Amygdala (tissue), 56 donors: ENCODE measurements at places on chromosomes 11 and 22.
A peak's percentile ranks its signal among the peaks of the same experiment; 100 is the strongest.

GRCh38 chr22:27834364-27835185 is 33.0 kb upstream of the MN1 start:
- DNase-seq: no peak

GRCh38 chr22:36541831-36542411 is 13.0 kb upstream of the EIF3D start:
- DNase-seq: no peak

DNA sequence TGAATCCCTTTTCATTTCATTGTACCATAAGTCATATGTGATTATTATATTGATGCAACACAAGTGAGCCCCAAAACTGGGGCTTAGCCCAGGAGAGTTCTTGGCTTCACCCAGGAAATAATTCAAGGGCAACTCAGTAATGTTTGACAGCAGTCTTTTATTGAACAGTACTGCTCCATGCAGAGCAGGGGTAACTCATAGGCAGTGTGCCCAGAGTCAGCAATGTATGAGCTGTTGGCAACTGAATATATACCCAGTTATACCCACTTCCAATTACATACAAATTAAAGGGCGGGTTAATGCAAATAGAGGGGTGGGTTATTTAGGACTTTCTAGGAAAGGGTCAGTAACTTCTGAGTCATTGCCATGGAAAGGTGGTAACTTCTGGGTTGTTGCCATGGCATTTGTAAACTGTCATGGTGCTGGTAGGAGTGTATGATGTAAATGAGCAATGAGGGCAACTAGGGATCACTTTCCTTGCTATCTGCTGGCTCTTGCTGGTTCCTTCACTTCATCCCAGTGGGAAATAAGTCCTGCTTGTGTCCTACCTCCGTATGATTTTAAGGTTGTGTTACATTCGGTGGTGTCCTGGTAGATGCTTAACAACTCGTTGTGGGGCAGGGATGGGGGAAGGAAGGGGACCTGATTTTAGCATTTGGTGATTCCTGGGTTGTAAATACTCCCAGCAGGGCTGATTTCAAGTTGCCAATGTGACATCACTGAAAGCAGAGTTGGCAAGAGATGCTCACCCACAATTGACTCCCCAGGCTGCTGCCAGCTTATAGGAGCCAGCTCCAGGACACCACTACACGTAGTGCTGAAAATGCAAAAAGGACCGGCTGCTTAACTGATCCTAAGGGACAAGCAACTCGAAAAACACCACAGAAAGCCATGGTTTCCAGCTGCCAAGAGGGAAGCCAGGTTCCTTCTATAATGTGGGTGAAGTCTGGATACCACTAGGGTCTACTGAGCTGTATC is 70.1 kb downstream of the SYT9 start:
- no peak for DNase-seq

GRCh38 chr11:35427071-35427470 is 7.7 kb upstream of the SLC1A2 start:
- no peak for DNase-seq

DNA sequence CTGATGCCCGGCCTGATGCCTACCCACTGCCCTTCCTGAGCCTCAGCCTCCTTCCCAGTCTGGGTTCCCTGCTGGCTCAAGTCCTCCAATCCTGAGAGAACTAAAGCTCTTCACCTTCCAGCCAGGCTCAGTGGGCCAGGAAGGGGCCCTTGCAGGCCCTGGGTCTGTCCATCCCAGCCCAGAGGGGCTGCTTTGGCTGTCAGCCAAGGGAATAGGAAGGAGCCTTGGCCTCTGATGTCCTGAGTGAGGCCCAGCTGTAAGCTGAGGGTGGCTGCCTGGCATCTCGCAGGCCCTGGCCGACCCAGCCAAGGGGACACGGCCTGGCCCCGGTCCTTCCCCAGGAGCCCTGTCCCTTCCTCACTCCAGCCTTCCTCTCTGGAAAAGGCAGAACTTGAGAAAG is 83.4 kb downstream of the DHCR7 start:
- no peak for DNase-seq

DNA sequence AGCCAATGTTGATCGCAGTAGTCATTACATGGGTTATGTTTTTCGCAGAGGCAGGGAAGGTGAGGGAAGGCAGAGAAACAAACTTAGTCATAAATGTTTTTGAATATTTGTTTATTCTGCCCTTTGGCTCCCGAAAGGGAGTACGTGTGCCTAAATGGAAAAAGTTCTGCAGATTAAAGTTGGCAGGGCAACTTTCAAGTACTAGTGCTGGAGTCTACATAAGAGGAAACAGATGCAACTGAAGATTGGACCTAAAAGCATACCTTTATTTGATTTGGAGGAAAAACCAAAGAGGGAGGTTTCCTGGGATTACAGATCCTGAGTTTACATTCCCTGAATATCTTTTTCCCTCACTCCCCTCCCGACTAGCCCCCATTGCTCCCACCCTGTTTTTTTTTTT is 5.7 kb downstream of the HSD17B12 start:
- no peak for DNase-seq

DNA sequence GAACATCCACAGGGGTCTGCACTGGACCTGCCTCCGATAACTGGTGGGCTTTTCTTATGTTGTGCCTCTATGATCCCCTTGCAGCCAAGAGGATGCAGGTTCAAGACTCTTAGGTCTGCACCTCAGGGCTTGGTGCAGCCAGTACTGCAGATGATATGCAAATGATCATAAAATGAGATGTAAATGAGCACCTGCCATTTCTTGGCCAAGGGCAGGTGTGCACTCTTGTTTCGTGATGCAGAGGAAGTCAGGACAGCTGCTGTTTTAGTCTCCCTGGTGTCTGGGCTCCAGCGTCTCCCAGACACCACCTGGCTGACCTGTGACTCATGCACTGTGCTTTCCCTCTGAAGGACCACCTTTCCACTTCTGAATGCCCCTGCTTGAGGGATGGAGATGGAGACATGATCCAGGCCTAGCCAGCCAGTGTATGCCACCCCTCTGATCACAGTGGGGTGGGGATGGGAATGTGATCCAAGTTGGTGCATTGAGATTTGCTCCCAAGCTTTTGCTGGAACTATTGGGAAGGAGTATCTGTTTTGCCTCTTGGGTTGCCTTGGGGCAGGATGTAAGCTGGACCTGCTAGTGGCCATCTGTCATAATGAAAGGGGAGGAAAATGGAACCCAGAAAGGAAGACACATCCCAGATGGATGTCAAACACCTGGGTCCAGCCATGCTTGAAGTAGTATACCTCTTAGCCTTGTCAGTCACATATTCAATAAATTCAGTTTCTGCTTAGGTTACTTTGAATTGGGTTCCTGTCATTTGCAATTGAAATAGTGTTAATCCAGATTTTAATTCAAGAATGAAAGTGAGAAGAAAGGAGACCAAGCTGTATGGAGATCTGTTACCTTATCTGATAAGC is 3.3 kb upstream of the KCNJ11 start:
- no peak for DNase-seq

GRCh38 chr11:12724301-12725054 is 50.3 kb downstream of the TEAD1 start:
- DNase-seq: no peak

GRCh38 chr11:843818-844692 is 1.4 kb downstream of the TSPAN4 start:
- peak; percentile 36 for DNase-seq

DNA sequence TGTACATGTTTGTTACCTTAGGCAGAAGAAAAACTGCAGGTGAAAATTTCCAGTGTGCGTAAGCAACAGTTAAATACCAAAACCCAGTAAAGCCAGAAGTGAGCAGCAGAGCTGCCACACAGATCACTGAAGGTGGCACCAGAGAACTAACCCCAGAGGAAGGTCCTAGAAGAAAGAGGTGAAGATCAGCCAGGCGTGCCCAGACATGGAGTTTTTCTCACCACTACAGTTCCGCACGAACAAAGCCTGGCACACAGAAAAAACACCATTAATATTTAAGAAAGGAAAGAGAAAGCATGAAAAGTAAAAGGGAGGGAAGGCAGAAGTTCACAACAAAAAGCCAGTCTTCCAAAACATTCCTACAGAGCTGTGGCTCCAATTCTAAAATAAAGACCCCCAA is 60.7 kb downstream of the STK33 start:
- DNase-seq: no peak

- no peak for DNase-seq
Measured at GRCh38 chr11:45180179-45180847, 33.9 kb downstream of the PRDM11 start.

DNA sequence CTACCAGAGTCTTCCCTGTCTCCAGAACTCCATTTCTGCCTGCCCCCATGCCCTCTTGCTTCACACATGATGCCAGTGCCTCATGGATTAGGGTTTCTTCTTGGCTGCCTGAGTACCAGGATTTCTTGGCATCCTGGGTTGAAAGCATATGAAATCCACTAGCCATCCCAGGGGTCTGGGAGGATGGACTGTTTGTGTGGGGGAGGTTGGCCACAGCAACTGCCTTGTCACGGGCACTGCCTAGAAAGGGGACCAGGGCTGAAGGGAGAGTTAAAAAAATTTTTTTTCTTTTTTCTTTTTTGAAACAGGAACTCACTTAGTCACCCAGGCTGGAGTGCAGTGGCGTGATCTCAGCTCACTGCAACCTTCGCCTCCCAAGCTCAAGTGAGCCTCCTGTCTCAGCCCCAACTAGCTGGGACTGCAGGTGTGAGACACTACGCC is 4.2 kb downstream of the USP35 start:
- no peak for DNase-seq

DNA sequence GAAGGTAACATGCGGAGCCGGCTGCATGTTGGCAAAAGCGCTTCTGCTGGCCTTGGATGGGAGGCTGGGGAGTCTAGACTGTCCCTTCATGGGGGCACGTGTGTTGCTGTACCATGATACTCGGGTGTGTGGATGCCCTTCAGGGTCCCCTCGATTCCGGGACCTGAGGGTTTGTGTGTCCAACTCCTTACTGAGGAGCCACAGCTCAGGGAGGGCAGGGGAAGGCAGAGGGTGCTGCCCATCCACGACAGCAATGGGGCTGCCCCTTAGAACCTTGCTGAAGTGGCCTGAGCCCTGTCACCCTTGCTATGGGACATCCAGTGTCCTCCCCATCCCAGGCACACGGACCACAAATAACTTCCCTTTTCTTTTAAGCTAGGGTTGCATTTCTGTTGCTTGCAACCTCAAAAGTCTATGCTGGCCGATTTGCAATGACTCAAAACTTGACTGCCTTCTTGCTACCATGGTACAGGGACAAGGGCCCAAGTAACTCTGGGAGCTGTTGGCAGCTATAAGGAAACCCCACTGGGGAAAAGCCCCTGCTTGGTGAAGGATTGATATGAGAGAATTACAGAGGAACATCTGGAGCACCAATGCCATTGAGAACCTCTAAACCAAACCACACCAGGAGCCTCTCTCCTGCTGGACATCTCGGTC is 43.8 kb downstream of the RTL6 start:
- DNase-seq: no peak

DNA sequence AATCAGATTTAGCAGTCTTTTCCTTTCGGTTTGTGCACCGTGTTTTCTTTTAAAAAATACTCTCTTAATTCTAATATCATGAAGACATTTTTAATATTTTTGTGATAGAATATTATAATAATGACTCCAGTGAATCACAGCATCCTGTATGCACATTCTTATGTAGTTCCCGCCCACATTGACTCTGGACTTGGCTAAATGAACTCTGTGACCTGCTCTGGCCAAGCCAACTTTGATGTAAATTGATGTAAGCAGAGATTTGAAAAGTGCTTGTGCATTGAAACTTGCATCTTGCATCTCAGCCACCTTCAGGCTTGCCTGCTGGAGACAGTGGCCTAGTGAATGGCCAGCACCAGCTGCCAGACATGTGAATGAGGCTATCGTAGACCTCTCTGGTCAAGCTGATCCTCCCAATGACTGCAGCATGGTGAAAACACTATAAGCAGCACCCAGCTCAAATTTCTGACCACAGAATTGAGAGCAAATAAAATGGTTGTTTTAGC is 29.2 kb upstream of the PGM2L1 start:
- no peak for DNase-seq

DNA sequence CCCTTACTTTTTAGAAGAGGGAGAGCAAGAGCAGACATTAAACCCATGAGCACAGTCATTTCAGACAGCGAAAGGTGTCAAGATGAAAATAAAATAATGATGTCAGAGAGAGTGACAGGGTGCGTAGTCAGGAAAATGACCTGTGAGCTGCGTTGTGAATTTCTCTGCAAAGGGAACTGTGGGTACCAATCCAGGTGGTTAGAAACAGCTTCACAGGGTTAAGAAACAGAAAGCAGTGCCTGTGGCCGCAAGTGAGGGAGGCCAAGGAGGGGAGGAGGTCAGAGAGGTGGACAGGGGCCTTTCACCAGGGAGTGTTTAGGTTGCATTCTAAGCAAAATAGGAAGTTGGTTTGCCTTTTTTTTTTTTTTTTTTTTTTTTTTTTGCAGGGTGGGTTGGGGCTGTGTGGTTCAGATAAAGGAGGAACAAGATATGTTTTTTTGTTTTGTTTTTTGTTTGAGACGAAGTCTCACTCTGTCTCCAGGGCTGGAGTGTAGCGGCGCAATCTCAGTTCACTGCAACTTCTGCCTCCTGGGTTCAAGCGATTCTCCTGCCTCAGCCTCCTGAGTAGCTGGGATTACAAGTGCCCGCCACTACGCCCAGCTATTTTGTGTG is 7.9 kb downstream of the TIGD3 start:
- no peak for DNase-seq
